ENCODE measurements at places on chromosomes 1 and 21.

- DNase-seq = no peak
Measured at GRCh38 chr1:20119347-20119746, at the start of gene PLA2G2D. TSS of gene PLA2G2D (minus strand) at chr1:20119536. CDS start at chr1:20119498, 38 bp downstream.

DNA sequence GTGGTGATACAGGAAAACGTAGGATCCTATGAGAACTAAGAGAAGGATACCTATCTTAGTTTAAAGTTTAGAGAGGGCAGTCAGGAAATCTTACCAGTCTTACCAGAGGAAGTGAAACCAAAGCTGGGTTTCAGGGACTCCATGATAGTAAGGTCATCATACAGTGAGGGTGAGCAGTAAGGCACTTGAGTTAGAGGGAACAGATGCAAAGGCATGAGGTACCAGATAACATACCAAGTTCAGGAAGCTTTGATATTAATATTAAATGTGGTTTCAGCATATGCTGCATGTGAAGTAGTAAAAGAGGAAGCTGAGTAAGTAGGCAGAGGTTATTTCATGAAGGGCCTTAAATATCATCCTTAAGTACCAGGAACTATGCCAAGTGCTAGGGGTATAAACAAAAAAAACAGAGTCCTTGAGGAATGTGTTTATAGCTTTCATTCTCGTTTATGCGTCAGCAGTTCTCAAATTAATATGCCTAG lies 16.9 kb downstream of the ATG4C start:
- DNase-seq = no peak

- no peak for DNase-seq
Measured at GRCh38 chr1:101022294-101022693, 3.3 kb downstream of the DPH5 start.

GRCh38 chr1:46948629-46949416 lies 7.5 kb upstream of the CYP4A11 start:
- no peak for DNase-seq

DNA sequence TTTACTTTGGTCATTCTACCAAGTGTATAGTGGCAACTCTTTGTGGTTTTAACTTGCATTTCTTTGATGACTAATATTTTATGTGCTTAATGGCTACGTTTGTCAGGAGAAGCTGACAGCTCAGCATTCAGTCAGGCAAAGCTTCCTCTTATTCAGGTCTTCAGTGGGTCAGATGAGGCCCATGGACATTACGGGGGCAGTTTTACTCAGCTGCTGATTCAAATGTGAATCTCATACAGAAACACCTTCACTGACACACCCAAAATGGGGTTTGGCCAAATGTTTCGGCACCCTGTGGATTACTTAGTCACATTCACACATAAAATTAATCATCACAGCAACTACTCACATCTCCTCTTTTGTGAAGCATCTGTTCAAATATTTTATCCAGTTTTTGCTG lies 104.9 kb upstream of the PLD5 start:
- DNase-seq = no peak
